ENCODE measurements at places on chromosomes 12 and 14. TPM values are rescaled to one million over a fixed set of nuclear protein-coding genes. Genes with fewer than 3 reads are reported as not detected.

The P2RX2 gene
- total RNA-seq, result 0.45 TPM

- no peak for DNase-seq
Observed at GRCh38 chr14:21455592-21455911, 371 bp downstream of the CHD8 start.

The ABCC9 gene
- 35.8 TPM for total RNA-seq

GRCh38 chr12:101781834-101782233 lies 42.6 kb upstream of the SYCP3 start:
- no peak for DNase-seq

- no peak for DNase-seq
Observed at GRCh38 chr12:8445731-8446130, 10.0 kb upstream of the CLEC6A start.

The PPP1R36 gene
- 6.7 TPM for total RNA-seq

The GPR65 gene
- 0.70 TPM for total RNA-seq

The KCNC2 gene
- not detected for total RNA-seq

GRCh38 chr12:130589540-130590317 lies 126.4 kb downstream of the RIMBP2 start:
- no peak for DNase-seq

The KRT73 gene
- total RNA-seq, result not detected

The CAPZA3 gene
- not detected for total RNA-seq

The TSHR gene
- total RNA-seq, result not detected

GRCh38 chr12:16658699-16659098 lies 52.7 kb upstream of the LMO3 start:
- DNase-seq, result no peak

GRCh38 chr12:6688543-6688998 lies 604 bp downstream of the ZNF384 start:
- DNase-seq, result peak; percentile 76

GRCh38 chr12:14949631-14950030 lies 11.3 kb upstream of the ERP27 start:
- DNase-seq, result no peak

- DNase-seq, result peak; percentile 49
Observed at GRCh38 chr14:32702562-32702961, 236.1 kb upstream of the NPAS3 start.

The PSMB11 gene
- not detected for total RNA-seq

- no peak for DNase-seq
Observed at GRCh38 chr12:68638721-68639395, 28.2 kb downstream of the RAP1B start.

- peak; percentile 45 for DNase-seq
Observed at GRCh38 chr14:106872611-106873446, 1346.4 kb downstream of the TMEM121 start.

DNA sequence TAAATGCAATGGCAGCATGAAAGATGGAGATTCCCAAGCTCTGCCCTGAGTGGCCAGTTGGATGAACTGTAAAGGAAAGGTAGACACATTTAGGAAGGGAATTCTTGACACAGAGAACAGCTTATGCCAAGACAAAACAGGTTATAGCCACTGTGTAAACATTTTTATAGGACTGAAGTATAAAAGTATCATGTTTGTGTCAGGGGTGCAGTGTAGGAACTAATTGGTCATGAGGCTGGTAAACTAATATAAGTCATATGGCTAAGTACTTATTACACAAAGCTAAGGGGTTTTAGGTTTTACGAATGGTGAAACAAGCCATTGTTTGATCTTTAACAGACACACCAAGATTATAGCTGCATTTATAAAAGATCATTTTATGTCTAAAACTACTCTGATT lies 207.7 kb upstream of the SLC16A7 start:
- no peak for DNase-seq

GRCh38 chr12:107109726-107110719 lies 16.7 kb upstream of the CRY1 start:
- DNase-seq, result no peak

The SRRM4 gene
- not detected for total RNA-seq

DNA sequence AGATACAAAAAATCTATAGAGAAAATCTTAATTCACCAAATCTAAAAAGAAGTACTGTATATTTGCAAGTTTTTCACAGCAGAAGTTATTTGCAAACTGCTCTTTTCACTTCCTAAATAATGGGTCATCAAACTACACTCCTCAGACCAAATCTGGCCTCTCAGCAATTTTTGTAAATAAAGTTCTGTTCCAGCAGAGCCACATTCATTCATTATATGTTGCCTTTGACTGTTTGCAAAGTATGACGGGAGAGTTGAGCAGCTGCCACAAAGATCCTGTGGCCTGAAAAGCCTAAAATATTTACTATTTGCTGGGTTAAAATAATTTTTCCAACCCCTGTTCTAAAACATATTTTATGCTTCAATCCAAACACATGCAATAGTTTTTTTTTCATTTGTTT lies 1222.3 kb upstream of the SEL1L start:
- DNase-seq, result no peak

The MYO1H gene
- total RNA-seq, result not detected

- no peak for DNase-seq
Observed at GRCh38 chr14:94203473-94204210, 29.5 kb downstream of the PPP4R4 start.

The TRHDE gene
- total RNA-seq, result 19.0 TPM

The KRT71 gene
- not detected for total RNA-seq

DNA sequence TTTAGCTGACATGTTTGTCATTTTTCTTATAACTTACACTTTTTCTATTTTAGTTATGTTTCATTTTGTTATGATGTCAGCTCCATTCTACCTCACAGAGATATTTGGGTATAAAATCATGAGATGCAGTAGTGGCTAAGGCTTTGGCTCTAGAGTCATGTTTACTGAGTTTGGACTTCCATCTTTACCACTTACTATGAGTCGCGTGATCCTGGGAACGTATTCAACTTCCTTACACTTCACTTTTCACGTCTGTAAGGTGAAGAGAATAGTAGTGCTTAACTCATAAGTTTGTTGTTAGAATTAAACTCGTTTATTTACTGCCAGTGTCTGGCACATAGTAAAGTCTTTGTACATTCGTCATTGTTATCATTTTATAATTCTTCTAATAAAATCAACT lies 126.3 kb downstream of the ERC1 start:
- no peak for DNase-seq

GRCh38 chr14:105426416-105427130 lies 6.9 kb downstream of the MTA1 start:
- DNase-seq, result no peak

The KCNA1 gene
- 0.08 TPM for total RNA-seq

The NUAK1 gene
- total RNA-seq, result 22.2 TPM

DNA sequence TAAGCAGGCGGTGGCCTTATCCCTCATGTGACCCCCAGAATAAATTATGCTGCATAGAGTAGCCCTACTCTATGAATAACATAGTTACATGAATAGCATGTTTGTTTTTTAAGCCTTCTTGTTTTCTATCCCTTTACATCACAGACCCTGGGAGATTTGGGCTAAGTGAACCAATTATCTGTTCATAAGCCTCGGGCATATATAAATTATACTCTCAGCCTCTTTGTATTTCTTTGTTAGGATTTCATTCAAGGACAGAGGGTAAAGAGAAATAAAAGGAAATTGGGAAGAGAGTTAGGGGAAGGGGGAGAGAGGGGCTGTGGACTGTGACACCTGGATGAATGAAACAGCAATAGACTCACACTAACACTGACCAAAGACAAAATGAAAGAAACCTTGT lies 35.3 kb upstream of the RTRAF start:
- DNase-seq, result no peak

- DNase-seq, result no peak
Observed at GRCh38 chr12:29681370-29681769, 102.4 kb downstream of the TMTC1 start.

DNA sequence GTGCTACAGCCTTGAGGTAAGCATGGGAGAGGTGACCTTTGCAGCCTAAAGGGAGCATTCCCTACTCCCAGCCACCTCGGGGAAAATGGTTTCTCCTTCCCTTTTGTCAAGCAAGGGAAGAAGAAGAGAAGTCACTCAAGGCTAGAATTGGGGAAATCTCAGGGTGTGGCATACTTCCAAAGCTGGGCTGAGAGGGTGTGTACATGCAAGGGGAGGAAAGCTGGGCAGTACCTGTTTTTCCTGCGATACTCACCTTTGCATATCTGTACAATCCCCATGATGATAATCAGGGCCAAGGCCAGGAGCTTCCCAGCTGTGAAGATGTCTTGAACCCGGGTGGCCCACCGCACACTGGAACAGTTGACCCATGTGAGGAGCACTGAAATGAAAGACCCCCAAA lies 23.8 kb upstream of the CEBPE start:
- DNase-seq, result no peak

DNA sequence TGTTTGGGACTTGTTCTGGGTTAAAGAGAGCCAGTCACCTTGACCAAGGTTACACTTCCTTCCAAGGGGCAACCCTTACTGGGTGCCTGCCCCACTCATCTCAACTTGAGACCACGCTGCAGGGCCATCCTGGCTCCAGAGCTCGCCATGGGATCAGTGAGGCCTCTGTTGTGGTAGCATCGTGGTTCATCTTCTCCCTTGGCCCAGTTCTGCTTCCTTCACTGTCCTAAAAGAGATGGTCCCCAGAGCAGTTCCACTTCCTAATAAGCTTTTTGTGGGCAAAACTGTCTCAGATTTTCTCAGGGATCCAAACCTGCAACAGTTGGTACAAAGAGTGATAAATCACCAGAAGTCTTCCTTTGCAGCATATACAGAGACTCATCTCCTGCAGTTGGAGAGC lies 165.9 kb upstream of the TMEM260 start:
- no peak for DNase-seq

The AMN gene
- total RNA-seq, result 1.5 TPM

DNA sequence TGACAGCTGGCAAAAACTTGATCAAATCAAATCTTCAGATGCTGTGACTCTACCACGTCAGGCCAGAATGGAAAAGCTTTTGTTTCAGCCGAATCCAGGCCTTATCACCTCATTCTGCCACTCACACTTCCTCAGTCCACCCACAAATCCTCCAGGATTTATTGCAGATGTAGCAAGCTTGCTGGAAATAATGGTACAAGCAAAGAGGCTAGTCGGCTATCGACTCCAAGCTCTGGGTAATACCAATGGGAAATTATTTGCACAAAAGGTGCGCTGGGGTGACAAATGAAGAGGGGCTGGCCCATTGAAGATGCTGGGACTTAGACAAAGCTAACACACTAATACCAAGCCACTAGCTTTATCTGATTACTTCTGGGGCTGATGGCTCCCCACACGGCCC lies 250.5 kb downstream of the ASCL1 start:
- no peak for DNase-seq

GRCh38 chr12:117662620-117663395 lies 301.4 kb upstream of the NOS1 start:
- DNase-seq, result no peak

- DNase-seq, result no peak
Observed at GRCh38 chr12:104079024-104079423, 14.7 kb downstream of the HCFC2 start.

GRCh38 chr12:45768194-45768593 lies 38.7 kb downstream of the ARID2 start:
- no peak for DNase-seq

The KRT80 gene
- 1.7 TPM for total RNA-seq

The RGS6 gene
- total RNA-seq, result 0.66 TPM
